ENCODE measurements at places on chromosomes 2 and 18.

- no peak for DNase-seq
Observed at GRCh38 chr2:58304843-58305242, 63.7 kb upstream of the FANCL start.

DNA sequence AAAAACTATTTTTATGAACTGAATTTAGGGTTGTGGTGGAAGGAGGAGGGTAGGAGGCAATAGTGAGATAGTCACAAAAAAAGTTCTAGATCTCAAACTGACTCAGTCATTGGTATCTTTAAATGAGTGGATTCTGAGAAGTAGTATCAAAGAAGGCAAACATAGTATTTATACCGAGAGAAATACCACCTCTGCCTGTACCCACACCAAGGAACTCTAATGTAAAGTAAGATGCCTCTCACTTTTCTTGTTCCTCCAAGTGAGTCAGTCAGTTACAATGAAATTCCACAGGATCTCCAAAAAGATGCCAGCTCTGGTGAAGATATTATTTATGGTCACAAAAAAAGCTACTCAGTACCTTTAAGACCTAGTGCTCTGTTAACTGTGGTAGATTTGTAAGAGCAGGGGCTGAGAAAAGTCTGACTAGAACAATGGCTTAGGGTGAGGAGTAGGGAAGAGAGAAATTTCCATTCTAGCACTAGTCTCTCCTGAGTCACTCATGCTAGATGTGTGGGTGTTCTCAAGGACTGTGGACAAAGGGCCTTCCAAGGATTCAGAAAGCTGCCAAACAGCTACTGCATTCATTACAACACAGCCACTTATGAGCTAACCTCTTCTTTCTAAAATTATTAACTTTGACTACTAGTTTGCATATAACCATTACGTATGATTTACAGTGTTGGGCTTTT is 36.3 kb downstream of the YWHAQ start:
- peak; percentile 96 for DNase-seq

DNA sequence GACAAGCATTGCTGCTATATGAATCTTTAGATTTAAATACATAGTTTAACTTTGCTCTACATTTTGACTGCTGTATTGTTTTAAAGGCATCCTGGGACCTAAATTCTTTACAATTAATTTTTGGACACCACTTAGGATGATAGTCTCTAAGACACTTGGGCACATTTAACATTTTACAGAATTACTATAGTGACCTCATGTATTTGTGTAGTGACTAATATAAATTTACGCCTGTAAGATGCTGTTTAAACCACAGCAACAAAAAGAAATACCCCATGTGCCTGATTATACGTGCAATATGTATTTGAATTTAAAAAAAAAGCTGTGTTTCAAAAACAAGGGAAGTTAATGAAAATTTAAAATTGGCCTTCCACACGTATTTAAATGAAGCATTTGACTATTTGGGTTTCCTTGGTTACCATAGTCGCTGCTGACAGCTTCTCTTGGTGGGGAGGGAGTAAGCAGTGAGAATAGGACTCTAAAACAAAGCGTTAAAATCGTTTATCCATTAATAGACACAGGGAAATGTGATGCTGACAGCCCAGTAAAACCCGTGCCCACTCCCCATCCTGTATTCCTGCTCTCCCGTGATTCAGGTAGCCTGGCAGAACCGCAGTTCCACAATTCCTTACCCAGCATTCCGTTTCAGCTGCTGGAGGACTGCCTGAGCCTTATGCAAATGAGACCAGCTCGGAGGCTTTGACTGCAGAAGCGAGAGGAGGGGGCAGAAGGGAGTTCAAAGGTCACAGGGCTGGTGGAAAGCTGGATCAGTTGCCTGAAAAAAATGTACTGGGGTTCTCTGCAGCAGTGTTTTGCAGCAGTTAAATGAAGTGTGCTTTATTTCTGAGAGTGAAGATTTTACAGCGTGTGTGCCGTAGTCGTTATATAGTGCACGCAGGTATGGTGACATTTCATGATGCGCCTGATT is 104.3 kb downstream of the CSRNP3 start:
- DNase-seq: no peak

- no peak for DNase-seq
Observed at GRCh38 chr18:79403723-79404566, 8.2 kb downstream of the NFATC1 start.

DNA sequence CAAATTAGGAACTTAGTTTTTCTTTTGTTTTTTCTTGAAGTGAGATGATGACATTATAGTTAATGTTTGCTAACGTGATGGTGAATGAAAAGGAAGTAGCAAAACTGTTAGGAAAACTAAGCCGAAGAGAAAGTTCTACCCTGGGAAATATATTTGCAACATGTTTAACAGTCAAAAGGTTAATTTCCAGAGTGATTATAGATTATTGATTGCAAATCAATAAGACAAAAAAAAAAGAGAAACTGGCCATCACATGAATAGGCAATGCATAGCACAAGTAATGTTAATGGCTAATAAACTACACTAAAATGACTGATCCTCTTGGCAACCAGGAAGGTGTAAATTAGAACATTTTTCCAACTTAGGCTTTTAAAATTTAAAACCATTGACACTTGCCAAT is 26.0 kb upstream of the AMMECR1L start:
- DNase-seq: peak; percentile 50

Data from inflammatory macrophage treated with lipopolysaccharide for 4 hours (primary cell).